ENCODE measurements at places on chromosomes 7 and 10.

- no peak for DNase-seq
Observed at GRCh38 chr7:158273138-158273651, 314.4 kb downstream of the PTPRN2 start.

DNA sequence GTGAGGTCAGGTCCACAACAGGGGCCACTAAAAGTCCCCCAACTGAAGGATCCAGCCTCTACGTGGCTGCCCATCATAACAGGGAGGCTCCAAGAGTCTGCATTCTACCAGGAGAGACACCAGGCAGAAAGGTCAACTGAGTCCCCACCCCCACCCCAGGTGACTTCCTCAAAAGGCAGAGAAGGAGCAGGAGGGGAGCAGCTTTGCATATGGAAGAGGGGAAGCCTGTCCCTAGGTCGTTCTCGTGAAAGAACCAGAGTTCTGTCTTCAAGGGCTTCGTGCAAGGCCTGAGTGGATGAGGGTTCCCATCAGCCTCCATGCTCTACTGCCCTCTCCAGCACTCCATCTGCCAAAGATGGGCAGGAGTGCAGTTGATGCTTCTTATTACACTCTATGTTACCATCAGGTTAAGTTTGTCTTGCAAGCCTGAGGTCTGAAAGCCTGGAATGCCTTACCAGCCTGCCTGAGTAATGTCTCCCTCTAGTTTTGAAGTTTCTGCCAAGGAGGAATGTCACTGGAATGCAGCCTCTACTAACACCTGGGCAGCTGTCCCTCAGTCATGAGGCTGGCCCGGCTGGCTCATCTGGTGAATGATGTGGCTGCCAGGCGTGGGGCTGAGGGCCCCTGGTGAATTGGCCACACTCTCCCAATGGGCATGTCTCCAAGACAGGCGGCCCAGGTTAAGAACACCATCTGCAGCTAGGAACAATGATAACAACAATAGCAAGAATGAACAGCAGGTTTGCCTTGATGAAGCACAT, 54.3 kb upstream of the SMNDC1 start:
- no peak for DNase-seq

- DNase-seq, result peak; percentile 20
Observed at GRCh38 chr7:98870121-98870651, 372 bp upstream of the TMEM130 start.

DNA sequence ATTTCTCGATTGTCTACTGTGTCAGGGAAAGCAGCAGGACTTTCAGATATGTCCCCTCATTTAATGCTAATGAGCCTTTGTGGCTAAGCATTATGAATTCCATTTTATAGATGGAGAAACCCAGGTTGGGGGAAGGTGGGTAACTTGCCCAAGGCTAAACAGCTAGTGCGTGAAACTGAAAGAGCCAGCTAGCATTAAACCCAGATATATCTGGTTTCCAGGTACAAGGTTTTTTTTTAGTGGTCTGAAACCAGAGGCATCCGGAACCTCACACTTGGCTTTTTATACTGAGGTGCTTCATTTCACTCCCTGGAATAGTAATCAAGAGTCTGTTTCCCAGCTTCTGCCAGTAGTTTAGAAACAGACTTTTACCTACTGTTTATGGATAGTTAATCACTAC, 694.8 kb downstream of the PHTF2 start:
- no peak for DNase-seq

- DNase-seq, result no peak
Observed at GRCh38 chr7:78176171-78176570, 377.6 kb downstream of the PHTF2 start.
